ENCODE measurements at places on chromosomes 5 and 9.

GRCh38 chr5:142233083-142234032 lies 91.5 kb downstream of the SPRY4 start:
- no peak for DNase-seq

DNA sequence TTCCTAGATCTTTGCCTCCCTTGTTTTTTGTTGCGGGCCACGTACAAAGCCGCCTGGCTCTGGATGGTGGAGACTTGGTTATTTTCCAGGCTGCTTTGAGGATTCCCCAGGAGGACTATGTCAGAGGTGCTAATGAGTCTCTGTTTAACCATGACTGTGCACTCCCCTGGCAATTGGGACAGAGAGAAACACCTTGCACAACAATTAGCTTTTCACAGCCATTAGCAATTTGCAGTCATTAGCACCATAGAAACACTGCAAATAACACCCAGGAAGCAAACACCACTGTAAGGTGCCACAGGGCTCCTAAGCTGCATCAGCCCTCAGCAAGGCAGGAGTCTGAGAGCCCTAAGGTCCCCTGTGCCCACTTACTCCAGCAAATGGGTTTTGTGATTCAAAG lies 201.0 kb upstream of the VLDLR start:
- DNase-seq, result peak; percentile 99

DNA sequence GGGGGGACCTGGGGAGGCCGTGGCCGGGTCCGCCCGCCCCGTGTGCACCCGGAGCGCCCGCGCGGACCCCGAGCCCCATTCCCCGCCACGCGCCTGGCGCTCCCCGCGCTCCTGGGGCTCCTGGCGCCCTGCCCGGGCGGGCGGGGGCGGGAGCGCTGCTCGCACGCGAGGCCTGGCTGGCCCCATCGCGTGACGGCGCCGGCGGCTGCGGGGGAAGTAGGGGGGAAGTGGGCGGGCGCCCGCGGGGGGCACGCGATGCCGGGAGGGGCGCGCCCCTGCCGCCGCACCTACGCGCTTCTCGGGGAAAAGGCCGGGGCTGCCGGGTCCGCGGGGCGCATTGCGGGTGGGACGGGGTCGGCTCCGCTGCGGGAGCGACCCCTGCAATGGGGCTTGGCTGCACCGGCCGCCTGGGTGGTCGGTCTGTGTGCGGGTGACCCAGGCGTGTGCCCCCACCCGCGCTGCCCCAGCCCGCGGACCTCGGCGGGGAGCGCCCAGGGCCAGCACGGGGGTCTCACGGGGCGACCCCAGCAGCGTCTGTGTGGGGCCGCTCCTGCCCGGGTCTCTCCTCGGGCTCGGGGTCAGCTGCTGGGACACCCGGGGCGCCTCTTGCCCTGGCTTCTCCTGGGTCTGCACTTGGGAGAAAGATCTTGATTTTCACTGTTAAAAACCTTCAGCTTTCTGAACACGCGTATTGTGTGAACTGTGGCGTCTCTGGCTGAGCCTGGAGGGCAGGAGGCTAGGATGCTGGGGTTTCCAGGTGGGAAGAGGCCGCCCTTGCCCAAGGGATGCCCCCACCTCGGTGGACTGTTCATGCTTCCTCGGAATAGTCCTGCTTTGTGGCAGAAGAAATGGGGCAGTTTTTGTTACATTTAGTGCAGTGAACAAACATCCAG lies 52.4 kb downstream of the AHRR start:
- DNase-seq, result peak; percentile 89

- DNase-seq, result no peak
Observed at GRCh38 chr9:113499876-113500497, 36.5 kb downstream of the RGS3 start.

DNA sequence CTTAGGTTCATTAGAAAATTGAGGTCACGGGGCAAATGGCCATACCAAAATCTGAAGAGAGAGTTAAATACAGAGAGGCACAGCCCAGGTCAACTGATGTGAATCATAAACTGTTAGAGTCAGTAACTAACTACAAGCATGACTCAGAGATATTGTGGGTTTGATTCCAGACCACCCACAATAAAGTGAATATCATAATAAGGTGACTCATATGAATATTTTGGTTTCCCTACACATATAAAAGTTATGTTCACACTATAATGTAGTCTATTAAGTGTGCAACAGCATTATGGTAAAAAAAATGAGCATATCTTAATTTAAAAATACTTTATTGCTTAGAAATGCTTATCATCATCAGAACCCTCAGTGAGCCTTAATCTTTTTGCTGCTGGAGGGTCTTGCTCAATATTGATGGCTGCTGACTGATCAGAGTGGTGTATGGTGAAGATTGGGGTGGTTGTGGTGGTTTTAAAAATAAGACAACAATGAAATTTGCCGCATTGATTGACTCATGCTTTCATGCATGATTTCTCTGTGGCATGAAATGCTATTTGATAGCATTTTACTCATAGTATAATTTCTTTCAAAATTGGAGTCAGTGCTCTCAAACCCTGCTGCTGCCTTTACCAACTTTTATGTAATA lies 53.1 kb upstream of the EDIL3 start:
- DNase-seq, result no peak

DNA sequence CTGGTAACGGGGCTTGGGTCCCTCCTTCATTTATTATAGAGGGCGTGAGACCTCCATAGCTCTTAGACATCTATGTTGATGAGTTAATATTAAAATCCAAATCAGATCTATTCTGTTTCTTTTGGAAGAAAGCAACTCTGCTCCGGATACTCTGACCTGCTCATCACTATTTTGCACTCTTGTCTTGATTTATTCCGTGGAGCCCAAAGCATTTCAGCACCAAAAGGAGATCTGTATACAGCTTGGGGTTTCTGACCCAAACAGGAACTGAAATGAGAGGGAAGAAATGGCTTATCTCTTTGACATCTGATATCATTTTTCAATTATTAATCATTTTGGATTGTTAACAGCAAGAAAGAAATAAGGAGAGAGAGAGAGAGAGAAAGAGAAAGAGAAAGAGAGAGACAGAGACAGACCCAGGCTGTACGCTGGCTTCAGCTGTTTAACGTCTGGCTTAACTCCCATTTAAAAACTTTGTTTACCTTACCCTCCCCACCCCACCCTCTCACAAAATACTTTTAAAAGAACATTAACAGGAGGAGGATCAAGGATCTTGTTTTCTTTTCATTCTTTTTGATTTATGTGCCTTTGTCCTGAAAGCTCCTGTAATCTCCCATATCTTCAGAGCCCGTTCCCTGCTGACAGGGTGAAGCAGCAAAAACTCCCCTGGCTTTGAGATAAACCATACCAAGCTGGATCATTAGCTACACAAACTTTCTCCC lies 231.4 kb upstream of the TUT7 start:
- DNase-seq, result no peak

- no peak for DNase-seq
Observed at GRCh38 chr9:137683262-137683864, 64.6 kb downstream of the EHMT1 start.

- DNase-seq, result no peak
Observed at GRCh38 chr5:91042247-91042935, 340.7 kb downstream of the ARRDC3 start.

DNA sequence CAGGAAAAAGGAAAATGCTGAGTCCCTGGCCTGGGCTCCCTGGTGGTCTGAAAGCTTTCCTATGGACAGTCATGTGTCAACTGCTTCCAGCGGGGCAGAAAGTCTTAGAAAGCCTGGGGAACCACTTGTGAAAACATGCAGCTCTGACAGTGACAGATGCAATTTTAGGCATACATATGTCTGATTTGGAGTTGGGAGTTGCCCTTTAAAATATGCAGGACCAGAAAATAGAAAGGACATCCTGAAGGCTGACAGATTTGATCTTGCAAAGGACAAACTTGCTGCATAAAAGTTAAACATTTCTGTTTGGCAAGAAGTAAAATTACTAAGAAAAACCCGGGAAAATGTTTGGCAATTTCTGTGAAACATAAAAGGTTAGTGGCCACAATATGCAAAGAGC lies 23.8 kb downstream of the GADD45G start:
- DNase-seq, result no peak

- no peak for DNase-seq
Observed at GRCh38 chr5:59301727-59302126, 591.8 kb downstream of the PDE4D start.

DNA sequence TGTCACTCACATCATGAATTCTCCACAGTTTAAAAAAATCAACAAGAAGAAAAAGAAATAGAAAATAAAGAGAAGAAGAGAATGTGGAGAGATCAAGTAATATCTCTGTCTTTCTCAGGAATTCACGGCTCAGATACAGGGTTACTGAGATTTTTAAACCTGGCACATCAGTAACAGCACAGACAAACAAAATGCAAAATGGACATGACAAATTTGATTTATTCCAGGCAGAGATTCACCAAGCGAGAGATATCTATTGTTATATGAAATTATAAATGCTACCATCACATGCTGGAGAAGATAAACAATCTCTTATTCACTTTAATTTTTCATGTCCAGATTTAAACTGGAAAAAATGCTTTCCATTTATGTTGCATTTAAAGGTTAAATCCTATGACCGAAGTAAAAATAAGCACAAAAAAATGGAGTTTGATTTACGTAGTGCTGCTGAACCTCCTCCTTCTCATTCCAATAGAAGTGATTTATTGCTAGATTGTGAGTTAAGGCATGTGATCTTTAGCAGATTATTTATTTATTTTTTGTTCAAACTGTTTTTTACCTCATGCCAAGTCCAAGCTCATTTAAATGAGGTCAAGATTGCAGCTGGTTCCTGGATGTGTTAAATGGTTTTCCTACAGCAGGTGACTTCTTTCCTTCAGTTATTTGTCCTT lies 926.4 kb downstream of the MAT2B start:
- no peak for DNase-seq

DNA sequence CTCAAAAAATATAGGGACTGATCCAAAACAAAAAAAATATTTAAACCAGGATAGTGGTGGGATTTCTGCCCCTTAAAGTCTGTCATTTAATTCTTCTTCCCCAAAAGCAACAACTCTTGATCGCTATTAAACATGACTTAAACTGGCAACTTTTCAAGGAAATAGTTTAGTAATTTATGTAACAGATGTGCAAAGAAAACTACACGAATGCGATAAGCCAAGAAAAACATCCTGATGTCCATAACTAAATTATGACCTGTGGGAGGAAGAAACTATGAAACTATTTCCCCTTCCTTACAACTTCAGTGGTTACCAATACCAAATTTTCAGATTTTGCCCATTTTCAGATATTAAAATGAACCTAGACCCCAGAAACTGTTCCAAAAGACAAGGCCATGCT lies 31.5 kb downstream of the CLINT1 start:
- DNase-seq, result no peak

- no peak for DNase-seq
Observed at GRCh38 chr5:175652741-175653663, 4.9 kb upstream of the HRH2 start.

DNA sequence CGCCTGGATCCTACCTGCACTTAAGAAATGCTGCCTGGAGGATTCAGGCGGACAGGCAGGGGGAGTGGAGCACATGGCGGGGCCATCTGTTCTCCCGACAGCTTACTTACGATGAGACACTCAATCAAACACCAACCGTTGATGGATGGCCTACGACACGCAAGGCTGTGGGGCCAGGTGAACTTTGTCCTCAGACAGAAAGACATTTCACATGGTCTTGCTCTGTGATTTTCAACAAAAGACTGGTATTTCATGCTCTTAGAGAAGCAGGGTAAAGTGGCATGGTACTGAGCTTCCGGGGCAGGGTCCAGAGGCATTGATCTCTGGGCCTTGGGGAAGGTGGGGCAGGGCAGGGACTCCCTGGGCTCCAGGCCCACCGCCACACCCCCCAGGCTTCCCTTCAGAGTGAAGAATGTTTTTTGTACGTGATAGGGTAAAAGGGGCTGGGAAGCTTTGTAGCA lies 9.1 kb upstream of the OLFM1 start:
- DNase-seq, result no peak

GRCh38 chr9:90189306-90189705 lies 453.3 kb downstream of the DIRAS2 start:
- no peak for DNase-seq

- DNase-seq, result no peak
Observed at GRCh38 chr9:114787781-114788498, 17.9 kb downstream of the TNFSF15 start.

DNA sequence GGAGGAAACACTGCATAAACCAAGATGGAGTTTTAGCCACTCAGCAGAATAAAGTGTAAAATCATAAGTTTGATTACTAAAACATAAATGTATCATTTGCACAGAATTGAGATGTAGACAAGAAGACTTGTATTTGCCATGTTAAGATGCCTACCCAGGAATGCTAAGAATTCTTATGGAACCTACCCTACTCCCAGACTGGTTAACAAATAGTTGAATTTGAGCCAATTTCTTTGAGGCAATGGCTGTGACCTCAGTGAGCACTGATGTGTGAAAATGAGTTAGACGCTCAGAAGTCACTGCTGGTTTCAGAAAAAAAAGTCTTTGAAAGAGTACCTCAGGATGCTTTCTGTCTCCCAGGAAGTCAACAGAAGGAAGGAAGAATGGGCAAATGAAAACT lies 95.6 kb downstream of the ESM1 start:
- no peak for DNase-seq

DNA sequence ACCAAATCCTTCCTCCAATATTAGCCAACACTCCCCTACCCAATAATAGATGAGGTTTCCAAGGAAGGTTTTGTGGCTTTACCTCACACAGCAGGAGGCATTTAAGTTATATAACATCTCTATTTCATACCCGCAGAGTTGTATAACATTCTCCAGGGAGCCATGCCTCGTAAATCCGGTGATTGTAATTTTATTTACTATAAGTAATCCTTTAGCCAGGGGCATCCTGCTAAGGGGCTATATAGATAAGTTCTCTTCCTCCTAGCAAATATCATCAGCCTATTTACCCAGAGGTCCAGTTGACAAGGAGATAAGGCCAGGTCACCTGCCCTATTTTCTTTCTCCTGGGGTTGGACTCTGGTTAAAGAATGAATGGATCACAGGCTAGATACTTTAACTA lies 2051.0 kb downstream of the EFNA5 start:
- peak; percentile 54 for DNase-seq

DNA sequence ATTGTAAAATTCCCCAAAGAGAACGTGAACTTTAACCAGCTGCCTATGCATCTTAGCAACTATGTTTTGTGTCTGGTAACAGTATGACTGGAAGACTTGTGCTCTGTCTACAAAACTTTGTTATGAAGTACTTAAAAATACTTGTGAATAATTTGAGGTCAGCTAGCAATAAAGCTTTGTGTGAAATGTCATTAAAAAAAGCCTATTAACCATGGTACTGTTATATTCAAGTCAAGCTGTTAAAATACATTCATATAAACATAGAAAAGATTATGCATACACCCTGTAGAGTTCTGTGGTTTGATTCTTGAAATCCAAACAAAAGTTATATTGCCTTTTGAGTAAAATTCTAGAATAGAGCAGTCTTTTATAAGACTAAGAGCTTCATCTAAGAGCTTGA lies 60.1 kb downstream of the VCAN start:
- DNase-seq, result no peak

GRCh38 chr9:124263800-124264426 lies 6.2 kb downstream of the NEK6 start:
- DNase-seq, result no peak

- DNase-seq, result no peak
Observed at GRCh38 chr5:140546851-140547507, 483 bp upstream of the EIF4EBP3 start.

GRCh38 chr5:67878933-67879332 lies 336.6 kb upstream of the PIK3R1 start:
- DNase-seq, result no peak

GRCh38 chr9:125397736-125398135 lies 136.1 kb downstream of the GAPVD1 start:
- peak; percentile 98 for DNase-seq

GRCh38 chr9:121825031-121825691 lies 173.7 kb downstream of the DAB2IP start:
- DNase-seq, result peak; percentile 27
